NCI-H1930 (cell line): ENCODE measurements at places on chromosomes 7 and 10.

DNA sequence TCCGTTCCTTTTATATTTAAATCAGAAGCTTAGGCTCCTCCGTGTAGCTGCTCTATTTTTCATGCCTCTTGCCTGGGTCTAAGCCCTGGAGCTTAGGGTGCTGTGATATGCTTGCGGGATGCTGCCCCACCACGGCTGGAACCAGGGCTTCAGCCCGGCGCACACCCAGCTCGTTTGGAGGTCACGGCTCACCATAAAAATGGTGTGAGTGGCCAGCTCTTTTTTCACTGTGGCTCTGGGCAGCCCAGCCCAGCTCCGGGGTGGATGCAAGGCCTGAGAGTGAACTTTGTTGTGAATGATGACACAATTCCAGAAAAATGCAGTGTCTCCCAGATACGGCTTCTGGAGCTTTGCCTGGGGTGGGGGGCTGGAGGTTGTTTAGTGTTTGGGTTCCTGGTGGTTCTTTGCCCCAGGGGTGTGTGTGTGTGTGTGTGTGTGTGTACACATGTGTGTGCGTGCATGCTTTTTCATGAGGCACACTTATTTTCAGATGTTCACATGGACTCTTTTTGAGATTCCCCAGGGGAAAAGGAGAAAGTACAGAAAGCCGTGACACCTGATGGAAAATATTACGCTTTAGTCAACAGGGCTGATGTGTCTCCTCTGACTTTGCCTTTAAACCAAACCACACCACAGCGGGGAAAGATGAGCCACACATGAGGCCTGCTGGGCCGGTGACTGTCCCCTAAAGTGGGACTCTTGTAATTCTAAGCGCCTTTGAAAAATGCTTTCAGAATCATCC is 46.2 kb downstream of the GRK5 start:
- no peak for DNase-seq

DNA sequence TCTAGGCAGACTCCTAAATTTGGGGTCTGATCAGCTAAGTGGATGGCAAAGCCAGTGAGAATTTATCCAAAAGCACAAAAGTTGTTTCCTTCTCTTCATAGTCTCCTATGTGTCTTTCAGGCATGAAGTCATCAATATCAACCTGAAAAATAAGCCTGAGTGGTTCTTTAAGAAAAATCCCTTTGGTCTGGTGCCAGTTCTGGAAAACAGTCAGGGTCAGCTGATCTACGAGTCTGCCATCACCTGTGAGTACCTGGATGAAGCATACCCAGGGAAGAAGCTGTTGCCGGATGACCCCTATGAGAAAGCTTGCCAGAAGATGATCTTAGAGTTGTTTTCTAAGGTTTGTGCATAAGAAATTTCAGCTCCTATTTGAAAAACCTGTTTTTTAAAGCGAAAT is 4.8 kb downstream of the GSTO1 start:
- no peak for DNase-seq

DNA sequence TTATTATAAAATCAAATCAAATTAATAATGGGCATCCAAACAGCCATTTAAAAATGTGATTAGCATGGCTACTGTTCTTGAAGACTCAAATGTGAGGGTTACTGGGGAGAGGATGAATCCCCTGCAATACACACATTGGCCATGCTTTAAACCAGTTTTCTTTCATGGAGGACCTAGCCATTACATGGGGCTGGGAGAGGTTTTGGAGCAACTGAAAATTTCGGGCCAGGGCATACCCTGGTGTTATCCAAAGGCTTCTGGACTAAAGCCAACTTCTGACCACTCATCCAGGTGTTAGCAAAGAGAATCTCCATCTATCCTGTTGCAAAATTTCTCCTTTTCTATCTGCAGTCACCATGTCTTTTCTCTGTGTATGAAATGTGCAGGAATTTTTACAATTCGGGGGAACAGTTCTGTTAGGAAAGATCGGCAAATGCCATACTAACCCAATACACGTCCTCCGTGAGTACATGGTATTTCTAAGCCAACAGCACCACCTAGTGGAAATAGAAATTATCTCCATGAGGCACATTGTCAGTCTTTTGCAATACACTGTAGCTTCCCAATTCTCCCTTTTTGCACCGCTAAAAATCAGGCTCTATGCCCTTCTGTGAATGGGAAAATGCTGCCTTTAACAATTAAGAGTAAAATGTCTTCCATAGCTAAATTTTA is 47.0 kb upstream of the ZNF107 start:
- DNase-seq, result no peak

DNA sequence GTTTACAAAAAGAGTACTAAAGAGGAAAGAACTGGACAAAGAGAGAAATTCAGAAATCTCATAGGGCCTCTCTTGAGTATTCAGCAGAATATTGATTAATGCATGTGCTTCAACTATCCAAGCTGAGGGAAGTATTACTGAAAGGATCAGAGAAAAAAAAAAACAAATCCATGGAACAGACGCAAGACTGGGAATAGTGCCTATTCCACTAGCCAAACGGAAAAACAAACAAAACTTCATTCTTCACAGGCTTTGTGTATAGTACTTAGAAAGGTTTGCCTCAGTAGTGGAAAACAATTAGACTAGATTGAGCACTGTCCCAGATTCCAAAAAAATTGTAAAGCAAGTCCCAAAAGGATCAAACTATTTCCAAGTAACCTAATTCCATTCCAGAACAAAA is 106.2 kb downstream of the TFEC start:
- no peak for DNase-seq
